Stimulated activated CD4-positive, alpha-beta T cell treated with anti-CD3 and anti-CD28 coated beads, Interleukin-2, amount 100 ng/mL, for 4 hours (primary cell): ENCODE measurements at places on chromosomes 1 and 21.

- no peak for DNase-seq
Observed at GRCh38 chr21:32388306-32388705, 4.5 kb downstream of the URB1 start.

GRCh38 chr1:11337580-11338073 lies 64.6 kb downstream of the UBIAD1 start:
- DNase-seq, result peak; percentile 49

DNA sequence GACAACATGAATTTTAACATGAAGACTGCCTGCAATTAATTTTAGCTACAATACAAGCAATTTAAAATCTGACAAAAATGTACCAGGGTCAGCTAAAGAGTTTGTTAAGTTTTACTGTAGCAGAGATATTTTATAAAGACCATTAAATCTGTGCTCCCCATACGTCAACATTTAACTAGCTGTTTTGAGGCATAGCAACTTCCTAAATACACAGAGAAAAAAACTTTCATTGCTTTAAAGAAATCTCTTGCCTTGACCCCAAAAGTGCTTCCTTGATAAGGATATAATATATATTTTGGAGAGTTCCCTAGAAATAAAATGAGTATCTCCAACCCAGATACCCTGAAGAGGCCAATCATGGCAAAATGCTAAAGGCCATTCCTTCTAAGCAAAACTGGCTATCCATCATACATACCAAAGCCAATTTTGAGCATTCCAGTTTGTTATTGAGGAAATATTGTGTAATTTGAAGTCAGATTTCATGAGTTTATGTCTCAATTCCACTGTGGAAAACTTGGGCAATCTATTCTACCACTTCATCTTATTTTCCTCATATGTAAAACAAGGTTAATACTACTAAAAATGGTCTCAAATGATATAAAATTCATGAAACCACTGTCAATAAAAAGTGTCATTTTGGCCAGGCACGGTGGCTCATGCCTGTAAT lies 19.1 kb downstream of the ASPM start:
- no peak for DNase-seq

GRCh38 chr21:25895565-25896205 lies 160.9 kb downstream of the GABPA start:
- no peak for DNase-seq

- DNase-seq, result no peak
Observed at GRCh38 chr1:212556822-212557549, 51.6 kb upstream of the ATF3 start.

DNA sequence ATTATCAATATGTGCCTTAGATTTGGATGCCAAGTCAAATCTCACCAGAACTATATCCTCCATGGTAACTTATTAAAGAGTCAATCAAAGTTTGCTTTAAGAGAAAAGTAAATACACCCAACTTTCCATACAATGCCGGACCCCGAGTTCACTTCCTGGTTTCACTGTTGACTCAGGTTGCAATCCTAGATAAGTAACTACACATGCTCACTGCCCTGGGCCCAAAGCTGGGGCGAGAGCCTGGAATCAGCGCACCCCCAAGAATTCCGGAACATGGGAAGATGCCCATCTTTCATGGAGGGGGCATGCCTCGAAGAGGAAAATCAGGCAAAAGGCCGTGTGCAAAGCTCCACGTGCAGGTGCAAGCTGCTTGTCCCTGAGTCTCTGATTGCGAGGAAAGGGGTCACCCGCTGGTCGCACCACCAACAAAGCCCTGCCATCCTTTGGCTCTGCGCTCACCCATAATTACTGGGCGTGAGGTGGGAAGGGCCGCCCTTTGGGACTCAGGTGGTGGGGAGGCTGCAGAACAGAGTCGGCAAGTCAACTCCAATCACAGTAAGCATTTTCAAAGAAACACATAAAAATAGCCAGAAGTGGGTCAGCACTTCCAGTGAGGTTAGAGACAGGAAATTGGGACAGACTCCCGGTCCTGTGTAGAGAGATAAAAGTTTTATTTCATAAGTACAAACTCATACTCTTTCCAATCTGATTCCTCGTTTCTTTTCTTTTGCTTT lies 167.7 kb downstream of the TOMM20 start:
- DNase-seq, result no peak

- DNase-seq, result no peak
Observed at GRCh38 chr1:22041505-22041904, 11.0 kb upstream of the CDC42 start.

- DNase-seq, result no peak
Observed at GRCh38 chr1:78483903-78484302, 6.9 kb upstream of the PTGFR start.

- no peak for DNase-seq
Observed at GRCh38 chr1:202129453-202130296, 7.0 kb downstream of the GPR37L1 start.

- no peak for DNase-seq
Observed at GRCh38 chr21:41692185-41692565, 74.7 kb downstream of the RIPK4 start.

DNA sequence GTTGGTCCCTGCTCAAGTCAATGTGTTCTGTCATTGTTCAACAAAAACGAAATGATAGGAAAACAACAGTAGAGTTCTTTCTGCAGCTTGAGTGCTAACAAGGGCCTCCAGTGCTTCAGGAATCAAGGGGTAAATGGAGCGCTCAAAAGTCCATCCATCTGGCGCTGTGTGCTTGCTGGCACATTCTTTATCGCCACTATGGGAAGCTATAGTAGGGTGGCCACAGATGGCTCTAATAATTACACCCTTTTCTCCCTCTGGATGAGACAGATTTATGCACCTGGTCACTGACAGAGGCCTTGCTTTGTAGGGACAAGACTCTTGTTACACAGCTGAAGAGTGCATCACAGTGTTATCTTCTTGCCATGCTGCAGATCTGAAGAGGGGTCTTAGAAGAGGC lies 136.0 kb downstream of the GDAP2 start:
- DNase-seq, result no peak

- no peak for DNase-seq
Observed at GRCh38 chr1:116997066-116997465, 4.5 kb upstream of the CD101 start.

DNA sequence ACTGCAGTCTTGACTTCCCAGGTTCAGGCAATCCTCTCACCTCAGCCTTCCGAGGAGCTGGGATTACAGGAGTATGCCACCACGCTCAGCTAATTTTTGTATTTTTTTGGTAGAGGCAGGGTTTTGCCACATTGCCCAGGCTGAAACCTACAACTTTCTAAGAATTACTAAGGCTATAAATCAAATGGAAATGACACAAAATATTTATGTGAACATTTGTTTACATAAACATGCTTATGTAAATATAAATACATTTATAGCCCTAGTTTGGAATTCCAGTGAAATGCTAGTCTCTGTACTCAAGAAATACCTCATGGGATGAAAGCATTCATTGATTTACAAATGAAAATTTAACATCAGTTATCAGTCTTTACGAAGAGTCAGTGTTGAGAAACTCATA lies 47.8 kb downstream of the NVL start:
- DNase-seq, result no peak

- no peak for DNase-seq
Observed at GRCh38 chr1:233443040-233443760, 115.7 kb downstream of the MAP3K21 start.

GRCh38 chr1:43300378-43301094 lies at the start of gene TIE1:
TSS of gene TIE1 (plus strand) at chr1:43300982. CDS start at chr1:43301072, 90 bp downstream.
- no peak for DNase-seq
